ENCODE measurements at places on chromosomes 4 and X. TPM values are rescaled to one million over a fixed set of nuclear protein-coding genes. Genes with fewer than 3 reads are reported as not detected.

The ACE2 gene
- 5.5 TPM for total RNA-seq

The COX7B gene
- total RNA-seq = 233 TPM

The GATA1 gene
- total RNA-seq = 0.60 TPM

The TMEM255A gene
- 1.2 TPM for total RNA-seq

The BEND2 gene
- not detected for total RNA-seq

The RBMX gene
- total RNA-seq = 143 TPM
